ENCODE measurements at places on chromosomes 7 and 10. TPM values are rescaled to one million over a fixed set of nuclear protein-coding genes. Genes with fewer than 3 reads are reported as not detected.

Gene PKD2L1
- 1.8 TPM for total RNA-seq

Gene SEC61G
- total RNA-seq, result 83.5 TPM

DNA sequence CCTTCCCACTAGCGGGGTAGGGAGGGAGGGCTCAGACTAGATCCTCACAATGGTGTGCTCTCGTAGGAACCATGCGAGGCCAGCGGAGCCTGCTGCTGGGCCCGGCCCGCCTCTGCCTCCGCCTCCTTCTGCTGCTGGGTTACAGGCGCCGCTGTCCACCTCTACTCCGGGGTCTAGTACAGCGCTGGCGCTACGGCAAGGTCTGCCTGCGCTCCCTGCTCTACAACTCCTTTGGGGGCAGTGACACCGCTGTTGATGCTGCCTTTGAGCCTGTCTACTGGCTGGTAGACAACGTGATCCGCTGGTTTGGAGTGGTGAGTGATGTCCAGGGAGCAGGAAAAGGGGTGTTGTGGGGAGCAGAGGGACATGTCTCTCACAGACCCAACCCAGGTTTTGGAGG lies 5.6 kb downstream of the ZDHHC16 start:
- peaks cover 57% of the 10 kb centered on the region for H3K4me1 ChIP-seq
- H3K4me3 ChIP-seq, result no peak overlapping the region
- peaks cover 3% of the 10 kb centered on the region for H3K36me3 ChIP-seq
- H3K27ac ChIP-seq, result no peak overlapping the region
- no peak for DNase-seq
- no peaks in the 10 kb centered on the region for H3K27me3 ChIP-seq

DNA sequence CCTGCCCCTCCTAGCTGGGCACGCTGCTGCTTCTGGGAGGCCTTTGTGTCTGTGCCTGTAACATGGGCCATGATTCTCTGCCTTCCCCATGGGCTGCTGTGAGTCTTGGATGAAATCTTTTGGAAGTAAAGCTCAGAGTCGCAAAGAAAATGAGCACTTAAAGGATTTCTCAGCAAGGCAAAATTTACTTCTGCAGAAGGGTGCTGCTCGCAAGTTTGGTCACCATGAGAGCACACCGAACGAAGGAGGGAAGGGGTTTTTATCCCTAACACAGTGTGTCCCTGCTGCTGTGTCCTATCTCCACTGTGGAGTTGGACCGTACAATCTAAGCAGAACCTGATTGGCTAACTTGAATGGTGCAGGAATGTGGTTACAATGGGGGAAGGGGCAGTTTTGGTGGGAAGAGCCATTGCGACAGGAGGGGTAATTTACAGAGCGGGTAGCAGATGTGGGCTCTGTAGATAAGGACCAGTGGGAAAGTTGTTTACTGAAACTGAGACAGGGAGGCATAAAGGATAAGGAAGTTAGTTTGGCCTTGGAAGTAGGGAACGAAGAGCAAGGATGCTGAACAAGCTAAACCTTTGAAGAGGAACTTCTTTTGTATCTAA lies 57.5 kb downstream of the FANK1 start:
- H3K4me3 ChIP-seq, result no peak overlapping the region
- no peaks in the 10 kb centered on the region for H3K4me1 ChIP-seq

DNA sequence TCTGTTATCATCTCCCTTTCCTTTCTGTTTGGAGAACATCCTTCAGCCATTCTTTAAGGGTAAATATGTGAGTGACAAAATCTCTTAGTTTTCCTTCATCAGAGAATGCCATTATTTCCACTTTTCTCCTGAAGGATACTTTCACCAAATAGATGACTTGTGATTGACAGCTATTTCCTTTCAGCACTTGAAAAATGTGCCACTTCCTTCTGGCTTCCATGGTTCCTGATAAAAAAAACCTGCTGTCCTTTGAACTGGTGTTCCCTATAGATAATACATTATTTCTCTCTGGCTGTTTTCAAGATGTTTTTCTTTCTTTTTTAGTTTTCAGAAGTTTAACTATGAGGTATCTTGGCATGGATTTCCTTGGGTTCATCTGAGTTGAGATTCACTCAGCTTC lies 79.7 kb downstream of the TBXAS1 start:
- no peak overlapping the region for H3K4me3 ChIP-seq
- H3K27me3 ChIP-seq, result no peaks in the 10 kb centered on the region
- no peak overlapping the region for H3K27ac ChIP-seq
- H3K36me3 ChIP-seq, result no peaks in the 10 kb centered on the region
- H3K4me1 ChIP-seq, result no peaks in the 10 kb centered on the region

- no peaks in the 10 kb centered on the region for H3K36me3 ChIP-seq
- DNase-seq, result no peak
- no peaks in the 10 kb centered on the region for H3K4me1 ChIP-seq
- H3K4me3 ChIP-seq, result no peak overlapping the region
- H3K27me3 ChIP-seq, result no peaks in the 10 kb centered on the region
- H3K27ac ChIP-seq, result peak overlapping the region; percentile 61
Measured at GRCh38 chr7:41459623-41460261, 243.1 kb downstream of the INHBA start.
